HFFc6 (cell line): ENCODE measurements at places on chromosomes 7 and 10. TPM values are rescaled to one million over a fixed set of nuclear protein-coding genes. Genes with fewer than 3 reads are reported as not detected.

The OR2A5 gene
- not detected in 3 replicates for total RNA-seq

The ACSM6 gene
- total RNA-seq = not detected in 3 replicates

The SYT15 gene
- 0.31 to 3.0 TPM (median 0.57 TPM) in 3 replicates for total RNA-seq

DNA sequence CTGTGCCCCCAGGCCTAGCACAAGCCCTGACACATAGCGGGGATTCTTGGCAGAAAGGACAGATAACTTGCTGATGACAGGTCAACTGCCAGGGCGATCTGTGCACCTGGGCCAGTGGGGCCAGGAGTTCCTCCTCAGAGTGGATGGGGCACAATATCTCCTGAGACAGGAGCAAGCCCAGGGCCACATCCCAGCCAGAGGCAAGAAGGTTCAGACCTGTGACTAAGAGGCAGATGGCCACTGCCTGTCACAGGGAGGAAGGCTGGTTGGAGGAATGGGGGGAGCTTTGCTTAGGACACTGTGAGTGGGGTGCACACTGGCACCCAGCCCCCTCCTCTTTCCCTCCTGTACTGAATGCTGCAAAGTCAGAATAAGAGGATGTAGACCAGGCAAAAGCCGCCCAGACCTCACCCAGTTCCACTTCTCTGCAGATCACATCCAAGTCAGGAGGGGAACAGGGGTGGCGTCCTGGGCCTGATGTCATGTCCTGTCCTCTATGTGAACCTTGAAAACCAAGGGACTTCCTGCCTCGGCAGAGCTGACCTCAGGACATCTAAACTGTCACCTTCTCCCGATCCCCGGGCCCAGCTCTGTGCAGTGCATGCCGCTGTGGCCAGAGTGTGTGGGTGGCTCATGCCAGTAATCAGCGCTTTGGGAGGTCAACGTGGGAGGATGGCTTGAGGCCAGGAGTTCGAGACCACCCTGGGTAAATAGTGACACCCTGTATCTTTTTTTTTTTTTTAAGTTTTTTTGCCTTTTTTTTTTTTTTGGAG is 1.3 kb downstream of the GUSB start:
- peak; percentile 4 for DNase-seq
- peak overlapping the region; percentile 33; the same call in 1 of the 2 replicates for H3K27ac ChIP-seq
- no peaks in the 10 kb centered on the region for H3K27me3 ChIP-seq
- peak overlapping the region; percentile 82 for H3K4me3 ChIP-seq

GRCh38 chr10:58913717-58914116 is 262.7 kb upstream of the PHYHIPL start:
- H3K4me1 ChIP-seq = peaks cover 30% of the 10 kb centered on the region
- no peaks in the 10 kb centered on the region for H3K36me3 ChIP-seq
- DNase-seq = no peak
- H3K27me3 ChIP-seq = peaks cover 1% of the 10 kb centered on the region; the same call in 1 of the 2 replicates

- peaks cover 8% of the 10 kb centered on the region for H3K27me3 ChIP-seq
- H3K4me1 ChIP-seq = peaks cover 27% of the 10 kb centered on the region
- H3K27ac ChIP-seq = no peak overlapping the region
- 0 out of 2 replicates have a peak, but pooled peaks cover 3% of the 10 kb centered on the region for H3K36me3 ChIP-seq
- no peak overlapping the region for H3K4me3 ChIP-seq
Measured at GRCh38 chr7:137642472-137642871, 204.3 kb downstream of the DGKI start.

GRCh38 chr7:101717628-101718357 is 88.7 kb upstream of the MYL10 start:
- H3K4me1 ChIP-seq = peaks cover 12% of the 10 kb centered on the region
- H3K36me3 ChIP-seq = peaks cover under 1% of the 10 kb centered on the region; the same call in 1 of the 2 replicates
- H3K27me3 ChIP-seq = peaks cover 22% of the 10 kb centered on the region
- DNase-seq = peak; percentile 77
- peak overlapping the region; percentile 54 for H3K4me3 ChIP-seq

DNA sequence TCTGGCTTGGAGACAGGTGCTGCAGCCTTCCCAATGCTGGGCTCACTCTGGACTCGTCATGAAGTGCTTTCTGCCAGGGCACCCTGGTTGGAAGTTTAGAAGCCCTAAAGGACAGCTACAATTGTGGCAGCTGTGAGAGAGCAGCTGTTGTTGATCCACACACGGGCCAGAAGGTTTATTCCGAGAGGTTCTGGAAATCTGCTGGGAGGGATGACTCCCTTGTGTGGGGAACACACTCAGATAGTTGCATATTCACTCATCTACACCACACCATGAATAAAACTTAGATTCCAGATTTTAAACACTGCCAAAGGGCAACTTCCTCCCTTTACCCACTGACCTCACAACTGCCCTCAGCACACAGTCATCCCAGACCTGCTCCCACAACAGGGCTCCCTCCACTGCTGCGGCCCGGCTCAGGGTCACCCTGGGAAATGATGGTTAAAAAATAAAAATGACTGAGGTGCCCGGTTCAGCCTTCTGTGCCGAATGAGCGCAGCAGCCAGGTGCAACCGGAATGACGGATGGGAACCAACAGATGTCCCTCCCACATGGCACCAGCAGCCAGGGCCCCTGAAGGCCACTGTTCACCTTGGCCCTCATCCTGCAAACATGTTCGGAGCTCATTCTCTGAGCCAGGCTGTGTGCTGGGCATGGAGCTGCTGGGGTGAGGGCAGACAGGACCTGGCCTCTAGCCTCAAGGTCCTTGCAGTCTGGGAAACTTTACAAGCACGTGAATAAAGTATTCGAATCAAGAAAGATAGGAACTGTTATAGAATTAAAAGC is 40.2 kb downstream of the ASB13 start:
- no peak overlapping the region for H3K27ac ChIP-seq
- peaks cover 37% of the 10 kb centered on the region for H3K4me1 ChIP-seq
- no peaks in the 10 kb centered on the region for H3K36me3 ChIP-seq
- H3K27me3 ChIP-seq = no peaks in the 10 kb centered on the region; the same call in none of the 2 replicates

GRCh38 chr7:6260291-6261187 is 11.9 kb downstream of the CYTH3 start:
- peak overlapping the region; percentile 41 for H3K4me3 ChIP-seq
- peaks cover 85% of the 10 kb centered on the region for H3K4me1 ChIP-seq
- peak overlapping the region; percentile 82 for H3K27ac ChIP-seq
- H3K36me3 ChIP-seq = 0 out of 2 replicates have a peak, but pooled peaks cover 4% of the 10 kb centered on the region
- DNase-seq = peak; percentile 12
- H3K27me3 ChIP-seq = peaks cover 2% of the 10 kb centered on the region; the same call in 1 of the 2 replicates

- H3K4me1 ChIP-seq = peaks cover 21% of the 10 kb centered on the region
- H3K4me3 ChIP-seq = no peak overlapping the region
- peaks cover 33% of the 10 kb centered on the region for H3K36me3 ChIP-seq
- DNase-seq = no peak
Measured at GRCh38 chr7:40842641-40843040, 707.8 kb downstream of the SUGCT start.

GRCh38 chr7:23298141-23298881 is 828 bp upstream of the MALSU1 start:
- DNase-seq = peak; percentile 26
- peak overlapping the region; percentile 95 for H3K4me3 ChIP-seq
- peak overlapping the region; percentile 98 for H3K27ac ChIP-seq
- H3K27me3 ChIP-seq = no peaks in the 10 kb centered on the region
- peaks cover 45% of the 10 kb centered on the region for H3K4me1 ChIP-seq

DNA sequence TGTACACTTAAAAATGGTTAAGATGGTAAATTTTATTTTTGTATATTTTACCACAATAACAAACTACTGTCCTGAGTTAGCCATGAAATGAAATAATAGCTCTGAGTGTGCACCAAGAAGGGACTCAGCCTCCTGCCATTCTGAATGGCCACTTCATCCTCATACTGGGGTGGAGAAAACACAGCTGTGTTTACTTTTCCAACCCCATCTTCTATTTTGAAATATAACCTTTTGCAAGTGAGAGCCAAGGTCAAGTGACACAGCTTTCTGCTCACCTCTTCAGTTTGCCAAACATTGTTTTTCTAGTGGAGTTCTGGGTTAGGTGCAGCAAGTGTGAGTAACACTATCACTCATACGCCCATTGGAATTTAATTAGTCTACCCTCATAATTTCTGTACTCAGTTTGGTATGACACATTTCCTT is 107.4 kb upstream of the GLCCI1 start:
- H3K36me3 ChIP-seq = peaks cover 7% of the 10 kb centered on the region; the same call in 1 of the 2 replicates
- no peak overlapping the region for H3K4me3 ChIP-seq
- no peak overlapping the region for H3K27ac ChIP-seq
- DNase-seq = peak; percentile 37
- peaks cover 21% of the 10 kb centered on the region for H3K4me1 ChIP-seq
- H3K27me3 ChIP-seq = no peaks in the 10 kb centered on the region

- H3K27me3 ChIP-seq = no peaks in the 10 kb centered on the region; the same call in 1 of the 2 replicates
- peaks cover 1% of the 10 kb centered on the region for H3K4me1 ChIP-seq
- no peaks in the 10 kb centered on the region for H3K36me3 ChIP-seq
- no peak overlapping the region for H3K27ac ChIP-seq
Measured at GRCh38 chr7:38512704-38513103, 118.5 kb downstream of the AMPH start.

- peaks cover 5% of the 10 kb centered on the region; the same call in 1 of the 2 replicates for H3K36me3 ChIP-seq
- peak overlapping the region; percentile 1; the same call in 1 of the 2 replicates for H3K27ac ChIP-seq
- peaks cover 2% of the 10 kb centered on the region for H3K27me3 ChIP-seq
- H3K4me3 ChIP-seq = no peak overlapping the region
Measured at GRCh38 chr7:47782022-47782421, 166.2 kb downstream of the PKD1L1 start.

GRCh38 chr10:105413997-105414396 is 772.9 kb downstream of the SORCS3 start:
- no peak overlapping the region for H3K4me3 ChIP-seq
- DNase-seq = no peak
- no peak overlapping the region for H3K27ac ChIP-seq
